D341Med (cell line): ENCODE measurements at places on chromosomes 3 and 15.
A peak's percentile ranks its signal among the peaks of the same experiment; 100 is the strongest.

DNA sequence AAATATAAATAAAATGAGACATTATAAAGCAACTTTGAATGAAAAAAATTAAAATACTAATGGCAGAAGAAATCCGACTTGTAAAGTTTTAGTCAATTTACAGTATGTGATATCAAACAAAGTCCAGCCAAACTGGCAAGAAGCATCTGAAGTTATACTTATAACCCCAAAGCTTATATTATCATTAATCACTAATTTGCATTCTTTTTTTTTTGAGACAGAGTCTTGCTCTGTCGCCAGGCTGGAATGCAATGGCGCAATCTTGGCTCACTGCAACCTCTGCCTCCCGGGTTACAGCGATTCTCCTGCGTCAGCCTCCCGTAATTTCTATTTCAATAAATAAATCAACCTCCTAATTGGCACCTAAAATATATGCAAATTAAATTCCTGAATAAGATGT, 80.1 kb downstream of the AQR start:
- DNase-seq: no peak

GRCh38 chr3:173289072-173289471, 108.5 kb upstream of the NLGN1 start:
- no peak for DNase-seq

DNA sequence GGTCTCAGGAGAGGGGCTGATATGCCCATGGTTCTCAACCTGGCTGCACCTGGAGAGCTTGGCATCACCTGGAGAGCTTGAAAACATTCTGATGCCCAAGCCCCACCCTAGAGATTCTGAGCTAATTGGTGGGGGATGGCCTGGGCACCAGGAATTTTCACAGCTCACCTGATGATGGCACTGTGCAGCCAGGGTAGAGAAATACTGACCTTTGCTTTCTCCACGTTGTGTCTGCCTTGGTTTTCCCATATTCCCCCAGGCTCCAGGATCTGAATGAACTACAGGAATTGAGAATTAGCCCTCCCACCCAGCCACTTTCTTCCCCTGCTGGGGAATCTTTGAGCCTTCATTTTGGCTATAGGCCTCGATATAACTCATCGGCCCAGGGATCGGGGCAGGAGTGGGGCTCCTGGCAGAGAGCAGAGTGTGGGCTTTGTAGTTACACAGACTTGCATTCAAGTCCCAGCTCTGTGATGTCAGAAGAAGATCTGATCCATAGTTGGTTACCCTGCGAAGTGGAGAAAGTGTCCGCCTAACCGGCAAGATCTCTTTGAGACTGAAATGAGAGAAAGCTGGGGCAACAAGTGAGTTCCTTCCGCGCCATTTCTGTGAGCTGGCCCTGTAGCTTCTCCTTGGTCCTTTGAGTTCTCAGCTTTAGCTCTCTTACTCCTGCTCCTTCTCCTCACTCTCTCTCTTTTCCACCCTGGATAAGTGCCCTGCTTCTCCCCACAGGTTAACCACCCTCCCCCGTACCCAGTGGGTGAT, 33.1 kb upstream of the UBE2Q2 start:
- peak; percentile 75 for DNase-seq

GRCh38 chr3:32937331-32937730, 14.1 kb upstream of the CCR4 start:
- no peak for DNase-seq

- DNase-seq: no peak
Observed at GRCh38 chr3:102194760-102195159, 240.1 kb upstream of the ZPLD1 start.

DNA sequence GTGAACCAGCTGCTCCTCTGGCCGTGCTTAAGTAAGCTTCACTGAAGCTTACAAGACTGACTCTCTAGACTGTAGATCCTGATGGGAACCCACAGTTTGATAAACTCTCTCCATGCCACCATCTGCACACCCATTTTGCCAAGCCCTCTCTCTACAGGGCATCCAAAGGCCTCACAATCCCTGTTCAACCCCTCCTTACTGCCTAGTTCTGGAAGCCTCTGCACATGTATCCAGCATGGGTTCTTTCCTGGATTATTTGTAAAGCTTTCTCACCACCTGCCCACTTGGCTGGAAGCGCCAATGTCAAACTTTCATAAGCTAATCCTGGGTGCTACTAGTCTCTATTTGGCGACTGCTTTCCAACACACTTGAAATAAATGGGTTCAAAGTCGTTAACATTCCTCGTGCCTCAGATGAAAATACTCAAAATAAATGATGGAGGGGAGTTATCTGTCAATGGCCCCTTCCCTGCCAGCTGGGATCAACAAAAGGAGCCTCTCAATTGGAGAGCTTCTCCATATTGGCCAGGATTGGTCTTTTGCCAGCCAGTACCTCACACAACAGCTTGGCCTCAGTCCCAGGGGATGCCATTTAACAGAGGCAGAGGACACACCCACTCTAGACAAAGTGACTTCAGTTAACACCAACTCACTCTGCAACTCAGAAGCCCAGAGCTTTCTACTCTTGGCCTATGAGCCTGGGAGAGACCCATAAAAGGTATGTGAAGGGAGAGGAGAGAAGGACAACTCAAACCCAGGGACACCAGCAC, 48.1 kb downstream of the SH3BP5 start:
- peak; percentile 74 for DNase-seq

- DNase-seq: no peak
Observed at GRCh38 chr3:35633332-35634124, 5.8 kb upstream of the ARPP21 start.
